ENCODE measurements at places on chromosomes 16 and 17.

GRCh38 chr17:53635444-53635843 lies 187.3 kb upstream of the KIF2B start:
- no peak for DNase-seq

DNA sequence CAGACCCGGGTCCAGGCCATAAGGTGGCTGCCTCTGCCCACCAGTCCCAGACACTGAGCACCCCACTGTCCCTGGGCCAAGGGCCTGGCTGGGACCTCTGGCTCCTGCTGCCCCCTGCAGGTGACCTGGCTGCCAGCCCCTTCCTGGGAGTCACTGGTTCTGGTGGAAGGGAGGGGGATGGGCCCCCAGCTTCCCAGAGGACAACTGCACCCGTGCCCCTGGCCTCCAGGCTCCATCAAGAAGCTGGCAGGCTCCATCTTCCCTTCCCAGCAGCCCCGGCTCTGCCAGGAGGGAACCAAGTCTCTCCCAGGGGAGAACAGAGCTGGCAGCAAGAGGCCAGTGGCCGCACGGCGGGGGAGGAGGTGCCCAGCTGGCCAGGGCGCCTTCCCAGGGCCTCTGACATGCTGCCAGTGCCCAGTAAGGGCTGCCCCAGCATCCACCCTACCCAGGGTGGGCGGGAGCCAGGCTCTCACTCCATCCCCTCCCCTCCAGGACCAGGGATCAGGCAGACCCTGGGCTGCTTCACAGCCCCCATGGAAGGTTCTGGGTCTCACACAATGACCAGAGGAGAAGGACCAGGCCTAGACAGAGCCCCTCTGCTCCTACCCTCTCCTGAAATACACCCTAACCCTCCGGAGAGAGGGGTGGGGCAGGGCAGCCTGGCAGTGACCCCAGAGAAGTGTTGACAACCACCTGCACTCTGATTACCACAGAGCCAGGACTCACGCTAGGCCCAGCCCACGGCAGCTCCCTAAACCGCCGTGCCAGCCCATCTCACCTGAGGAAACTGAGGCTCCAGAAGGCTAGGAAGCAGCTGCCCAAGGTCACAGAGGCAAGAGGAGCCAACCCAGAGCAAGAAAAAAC lies 3.6 kb downstream of the CLUH start:
- DNase-seq: no peak

DNA sequence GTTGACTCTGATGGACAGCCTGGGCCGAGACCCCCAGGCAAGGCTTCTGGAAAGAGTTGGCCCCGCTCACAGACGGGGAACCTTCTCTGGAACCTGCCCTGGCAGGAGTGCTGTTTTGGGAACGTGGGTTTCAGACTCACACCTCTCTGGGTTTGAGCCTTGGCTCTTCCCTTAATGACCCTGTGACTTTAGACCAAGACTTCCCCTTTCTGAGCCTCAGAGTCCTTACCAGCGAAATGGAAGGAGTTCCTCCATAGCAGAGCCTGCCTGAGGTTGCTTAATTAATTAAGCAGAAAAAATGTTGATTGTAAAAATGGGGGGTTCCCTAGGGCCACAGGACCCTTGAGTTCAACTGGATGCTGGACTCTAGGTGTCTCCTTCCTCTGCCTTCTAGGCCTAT lies 408.2 kb downstream of the SEC14L1 start:
- no peak for DNase-seq

- no peak for DNase-seq
Measured at GRCh38 chr17:21007646-21008045, 35.2 kb downstream of the USP22 start.

DNA sequence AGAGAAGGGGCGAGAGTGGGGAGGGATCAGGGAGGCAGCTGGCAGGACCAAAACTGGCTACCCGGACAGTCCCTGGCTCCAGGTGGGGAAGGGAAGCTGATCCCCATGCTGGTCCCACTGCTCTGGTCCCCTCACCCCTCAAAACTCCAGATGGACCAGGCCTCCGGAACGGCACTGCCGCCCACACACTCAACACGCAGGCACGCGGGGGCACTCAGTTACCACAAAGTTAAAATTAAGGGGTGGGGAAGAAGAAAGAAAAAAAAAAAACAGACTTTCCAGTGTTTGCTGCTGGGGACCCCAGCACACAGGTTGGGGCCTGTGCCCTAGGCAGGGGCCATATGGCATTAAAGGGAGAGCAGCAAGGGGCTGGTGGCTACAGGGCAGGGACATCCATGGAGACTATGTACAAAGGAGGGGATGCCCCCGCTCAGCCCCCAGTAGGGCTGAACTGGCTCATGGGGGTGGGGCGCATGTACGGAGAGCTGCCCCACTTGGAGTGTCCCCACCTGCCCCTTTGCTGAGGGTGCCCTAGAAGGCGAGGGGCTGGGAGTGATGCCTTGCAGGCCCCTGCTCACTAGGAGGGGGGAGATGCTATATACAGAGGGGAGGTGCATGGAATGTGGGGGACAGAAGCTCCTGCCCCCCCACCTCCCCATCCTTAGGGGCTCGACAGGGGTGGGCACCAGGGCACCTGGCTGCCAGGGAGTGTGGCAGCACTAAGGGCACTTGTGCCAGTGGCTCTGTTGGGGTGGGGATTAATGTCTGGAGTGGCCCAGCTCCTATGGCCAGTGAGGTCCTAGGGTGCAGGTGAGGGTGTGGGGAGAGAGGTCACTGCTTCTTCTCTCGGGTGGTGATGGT lies 5.6 kb downstream of the TP53I13 start:
- DNase-seq: no peak

Data from KG1 (cell line).